Cerebellum (tissue), 4 donors: ENCODE measurements at places on chromosomes 5 and 9.

GRCh38 chr9:114178076-114178475 is 22.7 kb downstream of the COL27A1 start:
- DNase-seq: no peak

DNA sequence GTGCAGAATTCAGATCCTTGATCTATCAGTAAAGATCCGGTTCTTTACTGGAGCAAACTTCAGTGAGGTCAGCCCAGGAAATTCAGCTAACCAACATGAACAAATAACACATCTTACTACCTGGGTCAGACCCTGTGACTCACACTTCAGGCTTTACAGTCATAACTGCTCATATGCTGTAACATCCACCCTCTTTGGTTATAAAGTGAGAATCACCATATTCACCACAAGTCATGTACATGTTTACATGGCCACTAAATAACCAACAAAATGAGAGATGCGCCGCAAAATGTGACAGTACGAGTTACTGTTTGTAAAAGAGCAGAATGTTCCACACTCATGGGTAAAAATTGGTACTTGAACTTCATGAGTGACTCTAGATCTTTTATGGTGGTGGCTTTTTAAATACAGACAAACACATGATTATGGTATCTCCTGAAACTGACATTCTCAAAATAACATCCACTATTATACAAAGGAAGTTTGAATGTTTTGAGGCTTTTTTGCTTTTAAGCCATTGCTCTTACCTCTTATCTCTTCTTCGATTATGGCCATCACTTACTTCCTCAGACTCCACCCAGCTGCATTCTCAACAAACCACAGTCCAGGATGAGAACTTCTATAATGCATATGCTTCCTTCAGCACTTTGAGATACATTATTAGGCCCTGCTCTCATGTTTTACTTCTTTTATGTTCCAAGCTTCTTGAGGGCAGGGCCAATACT is 516.6 kb downstream of the RAB3C start:
- no peak for DNase-seq

GRCh38 chr9:33466565-33467495 is 6.9 kb downstream of the NOL6 start:
- peak; percentile 79 for DNase-seq

GRCh38 chr5:132486318-132487094 is 4.1 kb downstream of the IRF1 start:
- DNase-seq: no peak

- no peak for DNase-seq
These were observed 281.6 kb downstream of the PBX3 start for GRCh38 chr9:126028746-126029145.

GRCh38 chr5:147410496-147411358 is 99.1 kb downstream of the DPYSL3 start:
- DNase-seq: no peak

DNA sequence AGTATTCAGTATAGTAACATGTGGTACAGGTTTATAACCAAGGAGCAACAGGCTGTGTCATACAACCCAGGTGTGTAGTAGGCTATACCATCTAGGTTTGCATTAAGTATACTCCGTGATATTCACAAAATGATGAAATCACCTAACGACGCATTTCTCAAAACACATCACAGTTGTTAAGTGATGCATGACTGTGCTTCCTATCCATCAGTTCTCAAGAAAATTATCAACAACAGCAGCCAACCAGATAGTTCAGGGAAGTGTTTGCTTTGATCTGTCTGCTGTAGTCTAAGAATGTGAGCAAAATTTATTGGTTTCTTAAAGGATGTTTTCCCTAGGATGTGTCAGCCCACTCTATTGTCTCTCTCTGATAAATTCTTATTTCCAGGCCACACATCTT is 7.4 kb downstream of the ZBTB26 start:
- no peak for DNase-seq

DNA sequence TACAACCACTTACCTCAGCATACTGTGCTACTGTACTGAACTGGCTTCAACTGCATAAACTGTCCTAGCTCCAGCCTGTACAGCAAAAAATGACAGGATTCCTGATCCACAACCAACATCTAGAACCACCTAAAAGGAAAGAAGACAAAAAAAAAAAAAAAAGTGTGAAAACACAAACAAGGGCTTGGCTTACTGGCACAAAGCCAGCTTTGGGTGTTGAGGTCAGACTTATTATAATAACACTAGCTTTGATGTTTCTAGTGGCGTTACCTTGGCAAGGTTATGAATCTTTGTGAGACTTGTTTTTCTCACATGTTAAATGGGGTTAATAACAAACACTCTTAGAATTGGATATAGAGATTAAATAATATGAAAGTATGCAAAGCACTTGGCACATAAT is 148.5 kb upstream of the PUM3 start:
- no peak for DNase-seq
